Fibroblast of lung (primary cell): ENCODE measurements at places on chromosomes 16 and 17.

- DNase-seq: no peak
Measured at GRCh38 chr17:74954665-74955421, 17.7 kb downstream of the HID1 start.

- DNase-seq: no peak
Measured at GRCh38 chr17:21211825-21212479, 2.0 kb downstream of the TMEM11 start.

DNA sequence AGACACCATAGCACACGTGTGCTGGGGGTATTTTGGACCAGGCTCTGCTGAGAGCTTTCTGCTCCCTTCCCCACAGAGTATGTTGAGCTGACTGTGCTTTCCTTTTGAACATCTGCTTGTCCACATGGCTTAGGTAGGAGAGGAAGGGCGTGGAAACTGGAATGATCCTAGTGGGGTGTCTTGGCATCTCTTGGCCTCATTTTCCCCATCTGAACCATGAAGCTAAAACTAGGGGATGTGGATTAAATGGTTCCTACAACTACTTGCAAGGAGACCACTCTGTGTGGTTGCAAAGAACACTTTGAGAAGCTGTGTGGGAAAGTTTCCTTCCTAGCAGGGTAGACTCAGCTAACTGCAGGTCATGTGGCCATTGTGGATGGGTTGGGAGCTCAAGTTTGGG is 6.7 kb upstream of the NLRC5 start:
- no peak for DNase-seq

DNA sequence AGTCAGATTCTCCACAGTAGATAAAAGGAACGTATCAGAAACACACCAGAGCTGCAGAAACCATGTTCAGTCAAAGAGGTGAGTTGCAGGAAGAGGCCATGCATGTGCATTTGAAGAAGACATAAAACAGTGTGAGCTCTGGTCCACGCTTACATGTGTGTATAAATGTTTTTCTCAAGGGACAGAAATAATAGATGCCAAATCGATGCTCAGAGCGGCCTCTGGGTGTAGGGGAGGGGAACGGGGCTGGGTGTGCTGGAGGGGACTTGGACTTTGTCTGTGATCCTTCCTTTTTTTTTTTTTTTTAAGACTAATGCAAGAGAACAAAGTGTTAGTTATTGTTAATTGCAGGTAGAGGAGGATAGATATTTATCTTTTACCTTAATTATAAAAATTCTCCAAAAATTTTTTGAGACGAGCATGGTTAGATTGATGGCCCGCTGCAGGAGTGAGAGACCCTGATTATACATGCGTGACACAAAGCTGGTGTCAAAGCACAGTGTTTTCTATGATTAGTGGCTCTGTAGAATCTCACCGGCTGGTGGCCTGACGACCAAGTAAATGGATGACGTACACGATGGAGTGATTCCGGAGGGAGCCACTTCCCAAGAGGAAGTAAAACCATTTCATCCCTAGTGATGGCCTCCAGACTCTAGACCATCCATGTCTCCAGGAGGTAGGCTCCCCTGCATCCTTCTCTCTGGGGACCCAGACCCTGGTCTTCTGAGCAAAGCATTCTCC is 240.2 kb downstream of the ENGASE start:
- no peak for DNase-seq

- DNase-seq: no peak
Measured at GRCh38 chr17:47736501-47737495, 3.8 kb downstream of the TBX21 start.

- DNase-seq: no peak
Measured at GRCh38 chr16:22035153-22035552, 27.2 kb downstream of the MOSMO start.

DNA sequence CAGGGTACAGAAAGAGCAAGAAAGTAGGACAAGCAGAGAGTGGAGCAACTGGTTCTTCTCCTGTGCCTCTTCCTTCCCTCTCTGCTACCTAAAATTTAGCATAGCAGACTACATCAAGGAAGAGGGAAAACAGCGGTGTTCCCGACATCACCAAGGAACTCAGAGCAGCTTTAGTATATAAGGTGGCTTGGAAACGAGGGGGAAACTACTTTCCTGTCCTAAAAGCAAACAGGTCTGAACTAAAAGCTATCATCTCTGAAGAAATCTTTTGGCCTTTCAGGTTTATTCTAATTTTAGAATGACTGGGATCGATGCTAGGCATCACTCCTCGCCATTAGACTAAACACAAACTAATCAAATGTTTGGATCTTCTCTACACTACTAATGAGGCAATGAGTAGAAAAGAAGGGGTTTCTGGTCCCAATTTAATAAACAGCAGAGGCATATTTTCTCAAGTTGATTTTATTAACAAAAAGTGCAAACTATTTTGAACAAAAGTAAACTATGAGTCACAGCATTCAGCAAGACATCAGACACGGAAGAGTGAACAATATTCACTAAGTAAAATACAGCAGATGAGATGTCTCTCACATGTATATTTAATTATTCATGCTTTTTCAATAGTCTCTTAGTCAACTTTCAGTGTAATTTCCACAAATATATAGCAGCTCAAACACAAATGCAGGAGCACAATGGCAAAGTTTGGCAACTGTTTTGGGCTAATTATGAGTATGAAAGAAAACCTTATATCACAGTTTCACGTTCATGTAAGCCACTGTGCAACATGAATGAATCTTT is 108.7 kb downstream of the TRIM37 start:
- no peak for DNase-seq

- DNase-seq: no peak
Measured at GRCh38 chr17:20925954-20926353, 116.9 kb downstream of the USP22 start.

- DNase-seq: no peak
Measured at GRCh38 chr17:39663688-39664580, 1.2 kb upstream of the TCAP start.

DNA sequence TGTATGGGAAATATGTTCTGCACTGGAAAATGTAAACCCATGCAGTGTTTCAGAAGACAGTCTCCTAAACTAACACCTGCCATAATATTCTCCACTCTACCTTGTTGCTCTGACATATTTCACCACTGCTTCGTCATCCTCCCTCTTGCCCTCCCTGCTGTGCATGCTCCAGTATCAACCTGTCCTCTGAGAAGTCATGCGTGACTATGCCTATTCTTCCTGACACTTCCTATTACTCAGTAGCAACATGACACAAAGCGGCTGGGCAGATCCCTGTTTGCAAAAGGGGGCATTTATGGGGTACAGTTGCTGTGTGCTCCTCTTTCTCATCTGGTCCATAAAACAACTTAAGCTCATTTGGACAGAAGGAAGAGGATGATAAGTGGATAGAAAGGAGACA is 805.6 kb upstream of the EEF2KMT start:
- DNase-seq: peak; percentile 31

- DNase-seq: no peak
Measured at GRCh38 chr17:82599674-82600661, 48.3 kb downstream of the WDR45B start.
